CD4-positive, alpha-beta T cell (primary cell): ENCODE measurements at places on chromosomes 7 and 10. TPM values are rescaled to one million over a fixed set of nuclear protein-coding genes. Genes with fewer than 3 reads are reported as not detected.

Gene SRGN
- total RNA-seq = 353 TPM

Gene ENTPD1
- total RNA-seq = 0.82 TPM

Gene JCAD
- total RNA-seq = not detected

Gene PAPOLB
- not detected for total RNA-seq

Gene PLEKHS1
- 0.08 TPM for total RNA-seq

Gene GIMAP1
- 8.0 TPM for total RNA-seq

Gene PLPP4
- not detected for total RNA-seq

Gene RGR
- not detected for total RNA-seq

Gene WEE2
- 0.08 TPM for total RNA-seq

Gene TAS2R41
- 0.73 TPM for total RNA-seq

Gene DRGX
- total RNA-seq = not detected

Gene GPRIN2
- total RNA-seq = not detected

Gene MKRN1
- total RNA-seq = 129 TPM

Gene CTAGE6
- total RNA-seq = 0.34 TPM

Gene SVIL
- 38.5 TPM for total RNA-seq

Gene CYP3A4
- total RNA-seq = not detected

Gene VAX1
- not detected for total RNA-seq

Gene OGDHL
- not detected for total RNA-seq

Gene SH2D4B
- total RNA-seq = 0.31 TPM

Gene POU6F2
- total RNA-seq = not detected

Gene TAC1
- not detected for total RNA-seq

Gene HOXA3
- not detected for total RNA-seq
